ENCODE measurements at places on chromosomes 11 and 22.

- no peak for ATAC-seq
Measured at GRCh38 chr11:31805037-31805628, 6.0 kb downstream of the PAX6 start.

GRCh38 chr22:47593911-47594311 is 831.5 kb downstream of the TBC1D22A start:
- ATAC-seq = no peak

DNA sequence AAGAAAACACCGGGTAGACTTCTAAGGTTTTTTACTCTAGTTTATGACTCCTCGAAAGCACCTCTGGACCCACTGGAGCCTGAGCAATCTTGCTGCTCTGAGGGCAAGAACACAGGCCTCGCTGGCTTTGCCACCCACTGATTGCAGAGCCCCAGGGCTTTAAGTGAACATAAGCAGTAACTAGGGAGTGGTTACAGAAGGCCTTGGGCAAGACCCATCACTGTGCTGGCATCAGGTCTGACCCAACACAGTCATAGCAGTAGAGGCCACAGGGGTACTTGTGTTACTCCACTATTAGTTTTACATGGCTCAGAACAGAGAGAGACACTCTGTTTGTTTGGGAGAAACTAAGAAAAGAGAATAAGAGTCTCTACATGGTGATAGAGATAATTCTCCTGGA is 684.5 kb downstream of the FAM181B start:
- no peak for ATAC-seq

GRCh38 chr22:40193429-40194421 is 16.0 kb downstream of the TNRC6B start:
- ATAC-seq = no peak

DNA sequence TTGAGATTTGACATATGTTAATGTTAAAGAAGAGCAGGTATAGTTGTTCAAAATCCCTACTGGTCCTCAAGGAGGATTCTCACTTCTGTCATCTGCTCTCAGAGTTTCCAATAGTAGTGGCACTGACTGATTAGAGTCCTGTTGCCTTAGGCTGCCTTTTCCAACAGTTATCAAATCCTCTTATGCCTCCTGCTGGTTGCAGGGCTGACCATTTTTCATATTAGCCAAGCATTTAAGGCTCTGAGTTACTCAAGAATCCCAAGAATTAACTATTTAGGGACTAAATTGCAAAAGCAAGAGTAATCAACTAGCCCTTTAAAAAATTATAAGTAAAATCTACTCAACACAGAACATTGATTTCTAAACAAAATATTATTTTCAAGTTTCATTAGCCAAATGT is 212.0 kb upstream of the CHORDC1 start:
- no peak for ATAC-seq

GRCh38 chr22:47474464-47474863 is 712.0 kb downstream of the TBC1D22A start:
- ATAC-seq = peak; percentile 68

GRCh38 chr11:2149460-2149859 is 10.3 kb upstream of the IGF2 start:
- ATAC-seq = no peak

DNA sequence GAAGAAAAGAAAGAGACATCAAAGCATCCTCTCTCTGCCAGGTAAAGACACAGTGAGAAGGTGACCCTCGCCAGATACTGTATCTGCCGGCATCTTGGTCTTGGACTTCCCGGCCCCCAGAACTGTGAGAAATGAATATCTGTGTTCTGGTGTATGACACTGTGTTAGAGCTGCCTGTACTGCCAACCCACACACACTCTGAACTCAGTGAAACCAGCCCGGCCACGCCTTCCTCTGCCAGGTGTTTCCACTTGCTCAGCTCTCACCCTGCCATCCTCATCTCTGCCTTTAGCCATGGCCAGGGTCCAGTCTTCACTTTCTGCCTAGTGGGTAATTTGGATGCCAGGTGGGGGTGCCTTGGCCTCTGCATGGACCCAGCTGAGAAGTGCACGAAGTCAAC is 24.0 kb downstream of the CBX7 start:
- peak; percentile 74 for ATAC-seq
